ENCODE measurements at places on chromosomes 7 and 10.

DNA sequence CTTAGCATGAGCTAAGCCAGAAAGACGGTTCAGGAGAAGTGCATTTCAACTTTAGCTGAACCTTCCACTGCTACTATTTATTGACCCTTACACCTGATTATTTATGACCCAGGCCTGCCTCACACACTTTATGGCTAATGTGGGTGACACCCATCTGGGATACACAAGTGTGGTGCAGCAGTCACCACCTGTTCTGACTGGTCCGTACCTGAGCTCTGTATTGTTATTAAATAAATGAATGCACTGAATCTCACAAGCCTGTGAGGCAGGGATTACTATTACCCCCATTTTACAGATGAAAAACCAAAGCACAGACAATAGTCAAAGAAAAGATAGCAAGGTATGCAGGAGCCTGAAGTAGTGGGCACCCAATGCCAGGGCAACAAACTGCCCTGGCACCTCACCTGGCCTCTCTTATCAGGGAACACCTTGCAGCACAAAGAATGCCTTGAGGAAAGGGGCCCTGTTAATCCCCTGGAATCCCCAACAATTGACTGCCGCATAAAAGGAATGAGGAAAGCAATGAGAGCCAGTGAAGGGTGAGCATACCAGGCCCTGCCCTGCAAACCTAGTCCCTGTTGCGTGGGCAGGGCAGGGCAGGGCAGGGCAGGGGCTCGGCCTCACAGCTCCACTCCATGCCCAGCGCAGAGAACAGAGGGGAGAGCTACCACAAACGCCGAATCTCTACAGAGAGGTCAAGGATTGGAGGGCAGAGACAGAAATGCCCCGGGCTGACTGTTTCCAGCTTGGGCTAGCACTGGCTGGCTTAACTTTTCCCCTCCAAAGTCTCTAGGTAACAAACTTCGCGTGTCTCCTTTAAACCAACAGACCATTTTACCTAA, 1.3 kb downstream of the ANXA11 start:
- peak; percentile 25 for DNase-seq

GRCh38 chr10:121566755-121567154, 31.5 kb downstream of the FGFR2 start:
- DNase-seq, result no peak

DNA sequence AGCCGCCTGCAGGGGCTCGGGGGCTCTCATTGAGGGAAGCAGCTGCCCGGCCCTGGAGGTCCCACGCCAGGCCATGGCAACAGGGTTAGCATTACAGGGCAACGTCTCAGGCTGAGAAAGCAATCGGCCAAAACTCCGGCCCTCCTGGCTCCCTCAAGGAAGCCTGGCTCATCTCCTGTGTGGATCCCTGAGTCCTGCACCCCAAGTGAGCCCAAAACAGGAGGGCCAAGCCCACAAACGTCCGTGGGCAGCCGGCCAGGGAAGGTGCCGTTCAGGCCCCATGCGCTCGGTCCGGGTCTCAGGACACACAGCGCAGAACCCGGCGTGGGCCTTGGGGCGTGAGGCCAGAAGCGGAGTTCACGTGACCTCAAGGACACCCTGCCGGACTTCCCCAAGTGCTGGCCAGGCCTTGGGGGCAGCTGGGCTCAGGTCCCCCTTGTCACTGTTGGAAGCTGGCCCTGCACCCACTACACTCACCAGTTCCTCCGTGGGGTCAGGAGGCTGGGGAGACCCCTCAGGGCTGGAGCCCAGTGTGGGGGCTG, 8.0 kb upstream of the PWWP2B start:
- peak; percentile 32 for DNase-seq

GRCh38 chr10:8238986-8239385, 184.5 kb downstream of the GATA3 start:
- DNase-seq, result no peak

- no peak for DNase-seq
Measured at GRCh38 chr10:129541748-129542487, 74.9 kb downstream of the MGMT start.

DNA sequence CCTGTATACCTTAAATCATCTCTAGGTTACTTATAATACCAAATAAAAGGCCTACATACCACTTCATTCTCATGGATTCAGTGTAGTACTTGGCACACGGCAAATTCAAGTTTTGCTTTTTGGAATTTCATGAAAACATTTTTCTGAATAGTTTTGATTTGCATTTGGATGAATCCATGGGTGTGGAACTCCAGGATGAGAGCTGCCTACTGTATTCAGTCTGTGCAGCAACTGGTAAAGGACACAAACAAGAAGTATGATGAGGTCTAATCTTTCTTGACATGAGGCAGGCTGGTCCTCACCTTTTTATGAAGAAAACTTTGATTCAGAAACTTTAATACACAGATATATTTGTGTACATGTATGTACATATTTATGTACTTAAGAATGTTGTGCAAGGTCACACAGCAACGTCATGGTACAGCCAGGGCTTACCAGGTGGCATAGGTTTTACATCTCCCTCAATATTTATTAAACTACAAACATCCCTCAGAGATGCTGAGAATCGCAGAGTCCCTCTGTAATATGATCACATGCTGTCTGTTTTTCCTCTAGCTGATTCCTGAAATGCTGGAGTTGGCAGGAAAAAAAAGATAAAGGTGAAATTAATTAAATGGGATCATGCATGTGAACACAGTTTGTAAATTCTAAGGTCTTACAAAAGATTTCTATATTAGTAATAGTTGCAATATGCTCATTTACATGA, 239.6 kb downstream of the PRKG1 start:
- no peak for DNase-seq

GRCh38 chr7:94087664-94088352, 83.7 kb upstream of the BET1 start:
- no peak for DNase-seq

GRCh38 chr7:31337002-31337565, 3.4 kb downstream of the NEUROD6 start:
- no peak for DNase-seq

Measured in left ventricle myocardium inferior (tissue), 1 donor.